ENCODE measurements at places on chromosomes 2 and 18.

GRCh38 chr2:189095101-189095500 is 84.5 kb downstream of the COL5A2 start:
- DNase-seq = no peak

DNA sequence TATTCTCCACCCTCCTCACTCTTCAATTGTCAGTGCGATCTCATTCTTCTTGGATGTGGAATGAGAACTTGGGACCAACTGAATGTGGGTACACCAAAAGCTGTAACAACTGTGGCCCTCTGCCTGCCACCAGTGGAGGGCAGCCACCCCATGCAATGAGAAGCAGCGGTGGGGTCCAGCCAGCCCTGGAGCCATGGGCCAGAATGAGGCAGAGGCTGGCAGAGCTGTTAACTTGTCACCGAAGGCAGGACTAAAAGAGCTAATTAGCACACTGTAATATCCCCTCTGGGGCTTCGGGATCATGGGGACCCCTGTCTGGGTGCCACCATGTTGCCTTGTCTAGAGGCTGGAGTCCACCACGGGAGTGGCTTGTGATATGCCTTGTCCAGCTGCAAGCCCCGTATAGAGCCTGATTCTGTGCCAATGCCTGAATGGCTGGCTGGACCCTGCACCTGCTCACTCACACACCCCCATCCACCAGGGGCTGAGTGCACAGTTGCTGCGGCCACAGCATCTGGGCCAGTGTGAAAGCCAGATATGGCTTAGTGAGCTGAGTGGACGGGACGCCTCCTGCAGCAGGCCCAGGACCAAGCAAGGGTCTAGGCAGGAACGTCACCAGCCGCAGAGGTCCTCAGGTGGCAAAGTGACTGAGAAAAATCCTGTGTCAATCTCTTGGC is 680.5 kb downstream of the DSC3 start:
- DNase-seq = no peak

- DNase-seq = no peak
These were observed 676.1 kb downstream of the RNF144A start for GRCh38 chr2:7593360-7593759.

GRCh38 chr2:1707771-1708418 is 36.4 kb downstream of the PXDN start:
- DNase-seq = no peak

DNA sequence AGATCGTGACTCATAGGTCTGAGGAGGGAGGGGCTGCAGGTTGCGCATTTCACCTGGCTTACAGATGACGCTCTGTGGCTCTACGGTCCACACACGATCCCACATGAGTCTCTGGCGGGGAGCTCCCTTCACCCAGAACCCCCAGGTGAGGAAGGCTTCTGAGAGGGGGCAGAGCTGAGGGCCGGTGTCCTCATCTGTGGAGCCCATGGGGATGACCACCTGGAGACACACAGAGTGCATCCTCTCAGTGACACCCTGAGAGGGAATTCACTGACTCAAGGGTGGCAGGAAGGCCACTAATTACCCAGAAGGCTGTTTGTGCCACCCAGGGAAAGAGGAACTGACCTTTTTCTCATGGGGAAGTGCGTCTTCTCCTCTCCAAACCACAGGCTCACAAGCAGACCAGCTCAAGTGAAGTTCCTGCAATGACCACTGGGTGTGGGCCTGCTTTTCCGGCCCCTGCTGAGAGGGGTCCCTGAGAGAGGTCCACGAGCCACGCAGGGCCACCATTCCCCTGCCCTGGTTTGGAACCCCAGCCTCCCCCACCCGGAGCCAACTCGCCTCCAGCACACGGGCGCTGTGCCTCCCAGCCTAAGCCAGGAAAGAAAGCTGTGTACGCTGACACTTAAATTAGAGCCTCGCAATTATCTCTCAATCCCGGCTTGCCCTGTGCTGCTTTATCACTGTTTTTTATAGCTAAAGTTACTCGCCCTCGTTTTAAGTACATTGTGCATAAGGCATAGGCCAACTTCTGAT is 114.1 kb downstream of the BCL11A start:
- DNase-seq = no peak

- DNase-seq = no peak
These were observed 502.2 kb downstream of the NR4A2 start for GRCh38 chr2:155830351-155830750.

- no peak for DNase-seq
These were observed 130.7 kb downstream of the CCBE1 start for GRCh38 chr18:59566533-59566971.

GRCh38 chr2:174063492-174064092 is 98.4 kb upstream of the SP3 start:
- no peak for DNase-seq

DNA sequence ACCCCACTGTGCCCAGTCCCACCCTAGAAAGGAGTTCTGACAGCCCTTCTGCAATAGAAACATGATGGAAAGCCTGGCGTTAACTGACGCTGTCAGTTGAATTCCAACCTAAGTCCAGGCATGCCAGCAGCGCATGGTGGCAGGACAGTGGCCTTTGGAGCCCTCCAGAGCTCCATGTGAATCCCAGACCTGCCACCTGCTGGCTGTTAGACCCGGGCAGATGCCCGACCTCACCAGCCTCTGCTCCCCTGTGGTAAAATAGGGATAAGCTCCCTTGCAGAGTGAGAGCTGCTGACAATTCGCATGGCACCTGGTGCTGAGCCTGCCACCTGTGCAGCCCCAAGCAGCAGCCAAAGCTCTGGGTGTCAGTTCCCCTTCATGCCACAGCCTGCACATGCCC is 138.6 kb downstream of the LOXHD1 start:
- DNase-seq = no peak

GRCh38 chr2:155218945-155219344 is 520.5 kb downstream of the KCNJ3 start:
- no peak for DNase-seq

DNA sequence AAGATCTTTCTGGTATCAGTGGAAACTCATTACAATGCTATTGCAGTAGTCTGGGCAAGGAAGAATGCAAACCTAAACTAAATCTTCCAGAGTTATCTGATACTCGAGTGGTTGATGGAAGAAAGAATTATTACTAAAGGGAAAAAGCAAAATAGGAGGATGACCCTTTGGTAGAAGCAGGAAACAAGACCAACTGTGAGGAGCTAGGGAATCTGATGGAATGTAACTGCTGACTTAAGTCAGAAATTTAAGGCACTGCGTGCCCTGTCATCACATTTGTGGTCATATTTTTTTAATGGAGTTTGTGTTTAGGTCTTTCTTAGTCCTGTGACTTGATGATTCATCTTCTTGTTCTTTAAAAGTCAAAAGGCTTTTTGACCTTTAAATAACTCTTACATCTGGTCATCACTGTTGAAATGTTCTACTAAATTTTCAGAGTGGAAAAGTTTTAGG is 36.5 kb upstream of the ARMC9 start:
- DNase-seq = no peak

- DNase-seq = no peak
These were observed 11.5 kb downstream of the CATIP start for GRCh38 chr2:218368150-218368528.

GRCh38 chr2:14540015-14540414 is 92.5 kb upstream of the LRATD1 start:
- no peak for DNase-seq

DNA sequence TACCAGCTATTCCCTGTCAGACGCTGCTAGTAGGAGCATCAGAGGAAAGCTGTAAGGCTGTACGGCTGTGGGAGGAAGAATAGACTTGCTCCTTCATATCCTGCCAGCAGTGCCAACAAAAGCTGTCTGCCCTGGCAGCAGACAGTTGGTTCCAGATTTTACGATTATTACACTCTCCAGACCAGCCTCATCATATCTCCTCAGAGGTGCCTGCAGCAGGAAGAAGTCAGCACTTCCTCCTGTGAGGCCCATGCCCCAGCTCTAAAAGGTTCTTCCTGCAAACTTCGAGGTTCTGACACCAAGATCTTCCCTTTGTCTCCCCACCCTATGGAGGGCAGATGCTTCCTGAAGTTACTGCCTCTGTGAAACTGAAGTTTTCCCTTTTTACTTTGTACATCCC is 537.7 kb upstream of the PKDCC start:
- no peak for DNase-seq

DNA sequence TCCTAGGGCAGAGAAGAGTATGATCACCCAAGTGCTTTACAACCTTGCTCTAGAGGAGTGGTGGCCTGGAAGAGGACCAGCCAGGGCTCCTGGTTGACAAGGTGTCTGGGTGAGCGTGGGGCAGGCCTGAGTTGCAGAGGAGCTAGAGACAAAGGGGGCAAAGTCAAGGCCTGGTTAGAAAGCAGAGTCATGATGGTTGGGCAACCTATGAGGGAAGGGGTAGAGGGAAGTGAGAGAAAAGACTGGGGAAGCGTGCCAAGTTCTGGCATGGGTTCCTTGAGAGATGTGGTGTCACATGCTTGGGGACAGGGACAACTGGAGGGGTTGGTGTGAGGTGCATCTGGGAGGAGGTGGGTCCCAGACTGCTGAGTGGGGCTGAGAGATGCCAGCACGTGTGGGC is 13.5 kb downstream of the ZFP36L2 start:
- no peak for DNase-seq

GRCh38 chr2:185063761-185064160 is 465.4 kb downstream of the ZNF804A start:
- DNase-seq = no peak

DNA sequence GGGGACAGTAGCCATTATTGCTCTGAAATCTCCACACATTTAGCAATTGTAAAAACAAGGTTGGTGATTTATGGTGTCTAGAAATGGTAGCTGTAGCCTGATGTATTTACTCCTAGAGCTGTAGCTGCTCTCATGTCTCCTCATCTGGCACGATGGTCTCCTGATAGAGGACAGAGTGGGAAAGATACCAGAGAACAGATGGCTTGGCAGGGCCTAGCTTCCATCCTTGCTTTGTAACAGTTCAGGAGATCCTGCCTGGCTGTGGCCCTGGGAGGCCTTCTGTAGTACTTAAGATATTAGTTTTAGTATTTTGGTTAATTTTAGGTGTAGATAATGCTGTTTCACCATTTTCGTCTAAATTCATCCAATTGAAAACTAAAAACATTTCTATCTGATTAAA is 6.7 kb downstream of the ATG16L1 start:
- DNase-seq = no peak

- no peak for DNase-seq
These were observed 554 bp downstream of the FEV start for GRCh38 chr2:218984239-218985020.

DNA sequence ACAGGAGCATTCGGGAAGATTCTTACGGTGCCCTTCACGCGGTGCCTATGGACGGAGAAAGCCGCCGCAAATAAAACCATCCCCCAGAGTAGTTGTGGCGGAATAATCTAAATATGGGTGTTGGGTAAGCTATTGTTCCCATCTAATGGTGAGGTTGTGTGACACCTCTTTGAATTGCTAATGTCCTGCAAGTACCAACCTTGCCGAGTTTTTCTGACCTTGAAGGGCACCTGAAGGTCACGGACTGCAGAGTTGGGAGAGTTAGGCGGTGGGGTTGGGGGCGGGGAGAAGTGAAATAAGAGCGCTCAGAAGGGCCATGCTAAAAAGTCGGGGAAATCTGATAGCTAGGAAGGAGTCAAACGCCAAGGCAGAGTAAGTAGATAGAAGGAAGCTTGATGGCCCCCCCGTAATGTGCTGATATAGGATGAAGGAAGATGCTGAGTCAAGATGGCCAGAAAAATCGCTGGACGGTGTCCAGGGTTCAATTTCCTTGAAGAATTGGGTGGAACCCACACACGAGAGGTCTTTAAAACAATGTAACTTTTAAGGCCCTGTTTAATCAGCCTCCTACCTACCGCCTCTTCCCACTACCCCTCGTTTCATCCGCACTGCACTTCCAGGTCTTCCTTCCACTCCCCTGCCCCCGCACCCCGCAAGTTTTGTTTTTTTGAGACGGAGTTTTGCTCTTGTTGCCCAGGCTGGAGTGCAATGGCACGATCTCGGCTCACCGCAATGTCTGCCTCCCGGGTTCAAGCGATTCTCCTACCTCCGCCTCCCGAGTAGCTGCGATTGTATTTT is 600 bp downstream of the KATNAL2 start:
- no peak for DNase-seq

- no peak for DNase-seq
These were observed 47.8 kb downstream of the TMEM17 start for GRCh38 chr2:62458206-62458641.

DNA sequence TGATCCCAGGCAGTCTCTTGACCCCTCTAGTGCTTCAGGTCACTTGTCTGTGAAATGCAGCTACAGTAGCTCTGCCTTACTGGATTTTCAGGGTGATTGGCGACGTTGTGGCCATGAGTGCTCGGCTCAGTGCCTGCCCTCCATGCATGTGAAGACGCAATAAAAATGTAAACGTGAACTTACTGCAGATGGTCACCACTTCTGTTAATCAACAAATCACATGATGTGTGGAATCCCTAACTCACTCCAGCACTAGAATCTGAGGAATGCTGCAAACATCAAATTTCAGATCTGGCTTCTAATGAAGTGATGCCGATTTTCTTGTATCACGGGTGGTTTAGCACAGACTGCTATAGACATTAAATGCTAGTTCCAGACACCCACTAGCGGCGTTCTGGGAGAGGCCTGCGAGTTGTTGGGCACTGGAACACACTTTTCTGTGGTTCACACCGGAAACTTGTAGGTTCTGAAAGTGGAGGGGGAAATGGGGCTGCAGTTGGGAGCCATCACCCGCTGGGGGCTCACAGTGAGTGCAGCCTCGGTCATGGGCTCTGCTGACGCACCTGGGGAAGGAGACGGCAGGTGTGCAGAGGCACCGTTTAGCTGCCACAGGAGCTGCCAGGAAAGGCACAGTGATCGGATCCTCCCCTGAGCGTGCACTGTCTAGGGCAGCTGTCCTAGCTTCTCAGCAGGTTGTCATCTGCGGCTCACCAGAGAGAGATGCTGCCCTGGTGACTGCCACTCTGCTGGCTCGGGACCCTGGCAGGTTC is 6.5 kb downstream of the CNDP1 start:
- DNase-seq = no peak

DNA sequence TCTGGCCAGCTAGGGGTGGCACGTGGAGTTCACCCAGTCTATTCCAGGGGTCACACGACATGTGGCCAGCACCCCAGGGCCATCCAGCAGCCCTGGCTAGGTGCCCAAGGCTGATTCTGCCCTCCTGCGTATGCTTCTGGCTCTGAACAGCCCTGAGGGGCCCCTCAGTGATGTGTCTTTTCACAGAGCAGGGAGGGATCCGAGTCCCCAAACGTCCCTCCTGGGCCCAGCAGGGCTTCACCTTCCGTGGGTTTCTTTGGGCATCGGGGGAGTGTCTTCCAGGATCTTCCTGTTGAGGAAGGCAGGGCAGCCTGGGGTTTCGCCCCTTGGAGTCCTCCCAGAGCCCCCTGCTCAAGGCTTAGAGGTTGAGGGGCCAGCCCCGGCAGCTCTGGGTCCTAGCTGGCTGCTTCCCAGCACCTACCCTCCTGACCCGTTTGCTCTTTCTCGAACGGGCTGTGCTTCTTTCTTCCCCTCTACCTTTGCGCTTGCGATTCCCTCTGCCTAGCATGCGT is 165.9 kb downstream of the DYSF start:
- DNase-seq = no peak
